ENCODE measurements at places on chromosomes 16 and 17. TPM values are rescaled to one million over a fixed set of nuclear protein-coding genes. Genes with fewer than 3 reads are reported as not detected.

The KRTAP9-8 gene
- not detected for total RNA-seq

The ENPP7 gene
- total RNA-seq: not detected

The IGFBP4 gene
- 5.7 TPM for total RNA-seq

The CTRB2 gene
- not detected for total RNA-seq

The PRSS36 gene
- total RNA-seq: 0.47 TPM

The HOXB2 gene
- total RNA-seq: 4.5 TPM

The CDH15 gene
- total RNA-seq: 0.12 TPM

The TEDC2 gene
- 0.85 TPM for total RNA-seq

The SERPINF2 gene
- 0.29 TPM for total RNA-seq

The PPP1R27 gene
- total RNA-seq: not detected

GRCh38 chr17:4947411-4948165 is 742 bp downstream of the PFN1 start:
- no peaks in the 10 kb centered on the region for H3K27me3 ChIP-seq
- peak overlapping the region; percentile 100 for H3K4me3 ChIP-seq
- H3K27ac ChIP-seq: peak overlapping the region; percentile 93
- peak; percentile 55 for DNase-seq
- peaks cover 50% of the 10 kb centered on the region for H3K4me1 ChIP-seq
- H3K36me3 ChIP-seq: peaks cover 19% of the 10 kb centered on the region

DNA sequence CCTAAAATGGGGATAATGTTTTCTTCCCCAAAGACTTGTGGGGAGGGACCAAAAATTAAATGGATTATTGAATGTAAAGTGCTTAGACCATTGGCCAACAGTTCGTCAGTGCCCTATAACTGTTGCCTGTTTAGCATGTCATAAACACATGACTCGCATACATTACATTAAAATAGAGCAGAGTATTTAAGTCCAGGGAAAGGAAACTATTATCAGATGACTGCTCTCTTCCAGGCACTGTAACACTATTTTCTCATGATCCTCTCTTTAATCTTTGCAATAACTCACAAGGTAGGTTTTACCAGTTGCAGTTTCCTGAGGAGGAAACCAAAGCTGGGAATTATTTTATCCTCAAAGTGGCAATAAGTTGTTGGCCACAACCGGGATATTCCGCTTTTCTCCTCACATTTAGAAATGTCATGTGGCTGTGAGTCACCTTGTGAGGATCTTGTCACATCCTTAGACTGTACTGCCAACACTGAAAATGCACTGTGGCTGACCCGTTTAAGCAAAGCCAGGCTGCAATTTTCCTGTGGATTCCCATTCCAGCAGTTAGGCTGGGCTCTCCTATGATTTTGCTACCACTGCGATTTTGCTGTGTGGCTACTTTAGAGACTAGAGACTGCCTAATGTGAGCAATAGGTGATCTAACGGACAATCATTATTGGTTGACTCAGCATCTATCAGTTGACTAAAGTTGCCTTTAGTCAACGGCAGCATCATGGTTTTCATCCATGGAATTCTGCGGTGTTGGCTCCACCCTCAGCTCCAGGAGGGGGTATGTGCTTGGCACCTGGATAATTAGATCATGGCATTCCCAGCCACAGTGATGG is 58.3 kb upstream of the DHX40 start:
- peaks cover 8% of the 10 kb centered on the region for H3K27me3 ChIP-seq
- no peaks in the 10 kb centered on the region for H3K4me1 ChIP-seq
- no peak for DNase-seq
- H3K27ac ChIP-seq: no peak overlapping the region
- no peak overlapping the region for H3K4me3 ChIP-seq

DNA sequence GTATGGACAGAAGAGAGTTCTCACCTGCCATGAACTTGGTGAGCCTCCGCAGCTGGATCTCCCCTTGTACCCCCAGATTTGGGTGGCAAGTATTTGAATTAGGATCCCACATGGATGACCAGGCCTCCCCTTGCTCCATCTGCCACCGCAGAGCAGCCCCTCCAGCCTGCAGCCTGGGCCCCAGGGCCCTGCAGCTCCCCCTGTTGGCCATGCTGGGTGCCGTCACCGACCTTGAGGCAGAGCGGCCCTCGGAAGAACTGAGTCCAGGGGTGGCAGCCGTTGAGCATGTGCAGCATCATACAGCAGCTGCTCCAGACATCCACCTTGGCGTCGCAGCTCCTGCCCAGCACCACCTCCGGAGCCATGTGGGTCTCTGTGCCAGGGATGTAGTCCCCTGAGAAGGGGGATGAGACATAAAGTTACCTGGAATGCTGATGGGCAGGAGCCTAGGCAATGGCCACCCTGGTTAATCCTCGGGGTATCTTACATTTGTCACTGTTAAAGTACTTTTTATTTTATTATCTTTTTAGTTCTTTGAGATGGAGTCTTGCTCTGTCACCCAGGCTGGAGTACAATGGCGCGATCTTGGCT is 9.0 kb upstream of the SPATA32 start:
- peaks cover 3% of the 10 kb centered on the region for H3K36me3 ChIP-seq
- no peak overlapping the region for H3K4me3 ChIP-seq
- DNase-seq: peak; percentile 29
- H3K4me1 ChIP-seq: peaks cover 2% of the 10 kb centered on the region
- no peaks in the 10 kb centered on the region for H3K27me3 ChIP-seq

DNA sequence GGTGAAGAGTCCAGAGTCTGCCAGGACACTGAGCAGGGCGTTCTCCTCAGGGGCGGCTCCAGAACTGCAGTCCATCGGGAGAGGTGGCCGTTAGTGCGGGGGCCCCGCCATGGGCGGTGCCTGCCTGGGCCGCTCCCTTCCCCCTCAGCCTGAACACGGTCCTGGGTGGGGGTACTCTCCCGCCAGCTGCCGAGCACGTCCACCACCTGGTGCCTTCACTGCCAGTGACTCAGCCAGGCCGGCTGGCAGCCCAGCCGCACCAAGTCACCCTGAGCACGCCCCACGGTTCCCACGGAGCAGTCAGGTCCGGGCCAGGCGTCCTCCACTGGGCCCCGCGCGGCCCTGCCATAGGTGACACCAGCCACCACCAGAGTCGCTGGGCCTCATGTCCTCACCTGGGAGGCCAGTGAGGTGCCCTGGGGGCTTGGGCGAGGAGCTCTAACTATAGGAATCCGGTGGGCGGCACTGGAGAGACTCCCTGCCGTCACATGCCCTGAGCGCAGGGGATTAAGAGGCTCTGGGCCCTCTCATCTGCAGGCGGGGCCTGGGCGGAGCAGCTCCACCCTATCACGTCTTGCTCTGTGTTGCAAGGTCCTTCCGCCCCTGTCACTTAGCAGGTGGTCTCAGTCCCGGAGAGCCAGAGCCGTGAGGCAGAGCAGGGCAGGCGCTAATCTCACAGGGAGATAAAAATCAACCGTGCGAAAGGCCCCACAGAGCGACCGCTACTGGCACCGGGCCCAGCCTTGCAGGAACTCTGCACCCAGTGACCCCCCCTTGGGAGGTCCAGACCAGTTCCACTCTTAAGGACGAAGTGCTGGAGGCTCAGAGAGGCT is 14.3 kb downstream of the PIEZO1 start:
- H3K27me3 ChIP-seq: no peaks in the 10 kb centered on the region
- H3K36me3 ChIP-seq: no peaks in the 10 kb centered on the region
- H3K4me3 ChIP-seq: peak overlapping the region; percentile 21
- peak overlapping the region; percentile 47 for H3K27ac ChIP-seq
- H3K4me1 ChIP-seq: peaks cover 19% of the 10 kb centered on the region

GRCh38 chr16:21276090-21276489 is 2.0 kb downstream of the CRYM start:
- H3K27me3 ChIP-seq: peaks cover 70% of the 10 kb centered on the region
- peaks cover 4% of the 10 kb centered on the region for H3K4me1 ChIP-seq
- H3K4me3 ChIP-seq: no peak overlapping the region
- no peak for DNase-seq
- no peak overlapping the region for H3K27ac ChIP-seq

GRCh38 chr17:66451188-66452149 is 149.1 kb downstream of the PRKCA start:
- H3K4me1 ChIP-seq: peaks cover 33% of the 10 kb centered on the region
- peaks cover 2% of the 10 kb centered on the region for H3K36me3 ChIP-seq
- DNase-seq: no peak
- H3K27ac ChIP-seq: peak overlapping the region; percentile 32
- H3K27me3 ChIP-seq: no peaks in the 10 kb centered on the region

GRCh38 chr17:68255731-68256538 is 8.1 kb downstream of the AMZ2 start:
- no peaks in the 10 kb centered on the region for H3K36me3 ChIP-seq
- no peak for DNase-seq
- no peaks in the 10 kb centered on the region for H3K27me3 ChIP-seq
- peak overlapping the region; percentile 75 for H3K4me3 ChIP-seq

- peaks cover 3% of the 10 kb centered on the region for H3K4me1 ChIP-seq
- no peaks in the 10 kb centered on the region for H3K27me3 ChIP-seq
- peaks cover 3% of the 10 kb centered on the region for H3K36me3 ChIP-seq
- DNase-seq: no peak
Observed at GRCh38 chr17:50967795-50968194, 101.6 kb upstream of the TOB1 start.

GRCh38 chr17:39450051-39450450 is 1.0 kb downstream of the MED1 start:
- peak overlapping the region; percentile 97 for H3K27ac ChIP-seq
- DNase-seq: no peak
- H3K27me3 ChIP-seq: no peaks in the 10 kb centered on the region

- DNase-seq: no peak
- no peaks in the 10 kb centered on the region for H3K36me3 ChIP-seq
- H3K27me3 ChIP-seq: no peaks in the 10 kb centered on the region
- H3K4me1 ChIP-seq: peaks cover 41% of the 10 kb centered on the region
- no peak overlapping the region for H3K4me3 ChIP-seq
Observed at GRCh38 chr17:64004903-64005733, 7.0 kb downstream of the PRR29 start.

GRCh38 chr17:55584055-55584685 is 72.9 kb upstream of the SMIM36 start:
- H3K27ac ChIP-seq: no peak overlapping the region
- H3K4me1 ChIP-seq: peaks cover 19% of the 10 kb centered on the region
- no peak overlapping the region for H3K4me3 ChIP-seq
- H3K36me3 ChIP-seq: no peaks in the 10 kb centered on the region
- no peak for DNase-seq

GRCh38 chr17:17561408-17562145 is 29.9 kb downstream of the PEMT start:
- no peak overlapping the region for H3K27ac ChIP-seq

- no peak for DNase-seq
- H3K27ac ChIP-seq: no peak overlapping the region
Observed at GRCh38 chr17:13702266-13702665, 100.5 kb upstream of the HS3ST3A1 start.

GRCh38 chr17:72421128-72422092 is 300.6 kb downstream of the SOX9 start:
- DNase-seq: no peak
- peak overlapping the region; percentile 12 for H3K4me3 ChIP-seq
- H3K27me3 ChIP-seq: peaks cover 4% of the 10 kb centered on the region
- H3K27ac ChIP-seq: peak overlapping the region; percentile 78
- H3K36me3 ChIP-seq: no peaks in the 10 kb centered on the region
- peaks cover 25% of the 10 kb centered on the region for H3K4me1 ChIP-seq

DNA sequence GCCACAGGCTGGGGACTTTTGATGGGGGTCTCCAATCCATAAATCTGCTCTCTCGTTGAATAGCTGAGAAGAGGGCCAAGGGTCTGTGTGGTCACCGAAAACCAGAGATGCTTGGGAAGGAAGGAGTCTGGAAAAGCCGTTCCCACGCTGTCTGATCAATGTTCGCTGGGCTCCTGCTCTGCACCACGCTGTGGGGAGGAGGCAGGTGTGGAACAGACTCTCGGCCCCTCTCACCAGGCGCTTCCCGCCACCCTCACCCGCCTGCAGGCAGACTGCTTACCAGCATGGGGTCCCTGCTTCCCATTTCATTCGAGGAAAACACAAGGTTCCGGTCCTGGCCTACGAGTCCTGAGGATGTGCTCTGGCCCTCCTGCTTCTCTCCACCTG is 702 bp upstream of the ALDH3A1 start:
- no peak overlapping the region for H3K27ac ChIP-seq
- H3K36me3 ChIP-seq: peaks cover 5% of the 10 kb centered on the region
- H3K4me3 ChIP-seq: no peak overlapping the region
- DNase-seq: no peak
- H3K27me3 ChIP-seq: peaks cover 42% of the 10 kb centered on the region
- peaks cover 20% of the 10 kb centered on the region for H3K4me1 ChIP-seq

DNA sequence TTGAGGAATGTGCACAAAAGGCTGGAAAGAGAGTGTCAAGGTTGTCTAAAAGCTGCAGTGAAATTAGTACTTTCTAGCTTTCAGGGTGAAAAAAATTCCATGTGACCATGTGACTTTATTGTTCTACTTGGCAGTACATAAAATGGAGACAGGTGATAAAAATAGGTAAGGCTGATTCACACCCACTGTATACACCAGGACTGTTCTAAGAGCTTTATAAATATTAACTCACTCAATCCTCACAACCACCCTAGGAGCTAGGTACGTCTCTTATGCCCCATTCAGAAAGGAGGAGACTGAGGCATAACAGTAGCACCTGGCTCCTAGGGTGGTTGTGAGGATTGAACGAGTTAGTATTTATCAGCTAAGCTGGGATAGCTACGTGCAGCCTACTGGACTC is 28.2 kb upstream of the DNAH17 start:
- no peaks in the 10 kb centered on the region for H3K4me1 ChIP-seq
- H3K4me3 ChIP-seq: no peak overlapping the region
- DNase-seq: no peak
- H3K36me3 ChIP-seq: no peaks in the 10 kb centered on the region

DNA sequence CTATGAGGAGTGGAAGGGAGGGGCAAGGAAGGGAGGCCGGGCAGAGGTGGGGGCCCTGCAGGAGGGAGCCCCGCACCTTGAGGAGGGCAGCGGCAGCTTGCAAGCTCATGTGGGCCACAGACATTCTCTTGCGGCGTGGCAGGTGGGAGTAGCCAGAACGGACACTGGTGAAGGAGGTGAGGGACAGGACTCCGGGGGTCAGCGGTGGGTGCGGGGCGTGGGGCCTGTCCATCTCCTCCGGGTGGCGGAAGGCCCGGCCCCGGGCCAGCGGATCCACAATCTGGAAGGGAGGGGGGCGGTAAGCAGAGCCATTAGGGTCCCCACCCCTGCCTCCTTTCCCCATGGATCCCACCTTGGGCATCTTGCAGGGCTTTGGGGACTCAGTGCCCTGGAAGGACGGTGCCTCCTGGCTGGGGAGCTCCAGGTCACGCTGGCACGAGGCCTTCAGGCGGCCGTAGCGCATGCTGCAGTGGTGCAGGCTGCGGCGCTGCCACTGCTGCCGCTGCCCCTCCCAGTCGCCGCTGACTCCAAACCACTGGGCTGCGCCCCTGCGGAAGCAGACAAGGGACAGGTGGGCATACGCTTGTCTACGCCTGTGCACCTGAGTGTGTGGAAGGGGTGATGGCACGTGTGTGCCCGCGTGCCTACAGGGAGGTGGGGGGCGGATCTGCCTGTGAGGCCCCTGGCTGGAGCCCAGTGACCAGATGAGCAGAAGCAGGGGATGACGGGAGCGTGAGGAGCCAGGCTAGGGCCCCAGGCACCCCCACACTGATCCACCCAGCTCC is 11.5 kb downstream of the AANAT start:
- DNase-seq: no peak
- peaks cover 3% of the 10 kb centered on the region for H3K36me3 ChIP-seq
- H3K4me1 ChIP-seq: peaks cover 6% of the 10 kb centered on the region
- no peak overlapping the region for H3K4me3 ChIP-seq
- H3K27me3 ChIP-seq: no peaks in the 10 kb centered on the region

GRCh38 chr17:41215681-41216080 is 10.8 kb upstream of the KRTAP9-2 start:
- H3K4me3 ChIP-seq: no peak overlapping the region
- no peak overlapping the region for H3K27ac ChIP-seq
- no peak for DNase-seq
- H3K4me1 ChIP-seq: peaks cover 2% of the 10 kb centered on the region
- no peaks in the 10 kb centered on the region for H3K36me3 ChIP-seq
